ENCODE measurements at places on chromosomes 12 and 14. TPM values are rescaled to one million over a fixed set of nuclear protein-coding genes. Genes with fewer than 3 reads are reported as not detected.

The SOAT2 gene
- 0.44 TPM for total RNA-seq

The HOXC13 gene
- total RNA-seq, result not detected

The HOXC6 gene
- total RNA-seq, result not detected

The AQP6 gene
- total RNA-seq, result 1.9 TPM

The TSPAN9 gene
- total RNA-seq, result 196 TPM

The CYP46A1 gene
- total RNA-seq, result 5.4 TPM

The ACIN1 gene
- 155 TPM for total RNA-seq

The TAS2R10 gene
- 5.8 TPM for total RNA-seq

The NFE2 gene
- 3.7 TPM for total RNA-seq

The ARHGDIB gene
- total RNA-seq, result 23.1 TPM

The NPFF gene
- total RNA-seq, result not detected

The HHIPL1 gene
- 11.6 TPM for total RNA-seq

The ERO1A gene
- total RNA-seq, result 49.6 TPM

The DCN gene
- 932 TPM for total RNA-seq
